Stimulated activated CD4-positive, alpha-beta T cell treated with anti-CD3 and anti-CD28 coated beads, Interleukin-12 subunit alpha, Interleukin-12 subunit beta, amount 100 ng/mL, for 24 hours (primary cell): ENCODE measurements at places on chromosomes 5 and 9.

GRCh38 chr5:156409834-156410233 is 82.9 kb downstream of the SGCD start:
- DNase-seq = no peak

DNA sequence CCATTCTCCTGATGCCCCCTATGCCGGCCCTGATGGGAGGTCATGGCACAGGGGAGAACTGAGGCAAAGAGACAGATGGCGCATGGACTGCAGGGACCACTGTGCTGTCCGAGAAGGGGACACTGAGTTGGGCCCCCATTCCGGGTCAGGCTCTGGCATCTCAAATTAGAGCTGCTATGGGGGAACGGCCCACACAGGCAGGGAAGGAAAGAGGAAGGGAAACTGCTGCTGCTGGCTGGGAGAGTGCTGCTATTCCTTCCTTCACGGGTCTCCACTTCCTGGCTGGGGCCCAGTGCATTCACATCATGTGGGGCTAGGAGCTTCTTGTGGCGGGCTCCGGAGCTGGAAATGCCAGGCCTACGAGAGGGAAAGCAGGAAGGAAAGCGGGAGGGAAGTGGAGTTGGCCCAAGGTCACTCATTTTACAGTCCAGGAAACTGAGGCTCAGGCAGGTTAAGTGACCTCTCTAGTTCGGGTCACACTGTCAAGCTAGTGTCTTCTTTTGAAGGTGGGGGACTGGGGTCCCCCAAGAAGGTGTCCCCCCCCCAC is 1.3 kb upstream of the CARD19 start:
- DNase-seq = no peak

DNA sequence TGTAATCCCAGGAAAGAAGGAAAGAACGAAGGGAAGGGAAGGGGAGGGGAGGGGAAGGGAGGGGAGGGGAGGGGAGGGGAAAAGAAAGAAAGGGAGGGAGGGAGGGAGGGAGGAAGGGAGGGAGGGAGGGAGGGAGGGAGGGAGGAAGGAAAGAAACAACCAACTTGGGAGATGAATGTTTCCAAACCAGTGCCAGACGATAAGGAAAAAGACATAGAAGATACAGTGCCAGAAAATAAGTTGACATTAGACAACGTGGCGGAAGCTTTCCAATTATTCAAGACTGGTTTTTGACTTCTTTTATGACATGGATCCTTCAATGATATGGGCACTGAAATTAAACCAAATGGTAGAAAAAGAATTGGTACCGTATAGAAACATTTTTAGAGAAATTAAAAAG is 181.2 kb upstream of the POU5F2 start:
- DNase-seq = no peak

GRCh38 chr5:156326718-156327259 is at the start of gene SGCD:
Gene SGCD (plus strand): TSS chr5:156327164.
- DNase-seq = no peak

GRCh38 chr5:159240301-159240870 is 22.7 kb upstream of the UBLCP1 start:
- DNase-seq = no peak

DNA sequence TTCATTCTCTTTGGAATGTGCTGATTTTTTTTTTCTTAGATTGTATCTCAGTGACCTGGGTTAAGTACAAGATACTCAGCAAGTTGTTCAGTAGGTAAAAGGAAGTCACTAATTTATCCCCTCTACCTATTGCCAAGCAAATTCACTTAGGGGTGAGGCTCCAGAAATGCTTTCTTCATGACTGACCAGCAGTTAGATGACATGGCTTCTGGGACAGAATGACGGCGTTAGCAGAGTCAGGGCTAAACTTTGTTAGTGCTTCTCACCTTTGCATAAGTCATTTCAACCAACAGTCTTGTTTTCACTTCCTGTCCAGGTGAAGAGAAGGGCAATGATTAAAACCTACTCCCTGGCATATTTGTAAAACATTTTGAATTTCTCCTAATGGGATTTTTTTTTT is 20.2 kb upstream of the MTAP start:
- no peak for DNase-seq

GRCh38 chr9:80871596-80871995 is 817.8 kb downstream of the TLE1 start:
- no peak for DNase-seq

DNA sequence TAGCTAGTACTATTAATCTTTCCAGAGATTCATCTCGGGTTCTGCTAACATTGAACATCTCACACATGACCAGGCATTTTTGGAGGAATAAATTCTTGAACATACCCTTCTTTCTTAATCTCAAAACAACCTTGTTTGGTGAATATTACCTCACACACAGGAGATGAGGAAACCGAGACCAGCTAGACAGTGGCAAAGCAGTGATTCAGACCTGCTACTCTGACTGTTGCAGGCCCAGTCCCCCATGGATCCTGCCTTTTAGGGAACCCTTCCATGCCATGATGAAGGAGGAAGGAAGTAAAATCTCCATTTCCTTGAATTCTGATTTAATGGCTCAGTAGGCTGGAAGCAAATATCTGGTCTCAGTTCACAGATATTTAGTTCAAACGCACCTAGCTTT is 2.6 kb downstream of the PCSK5 start:
- DNase-seq = no peak

- no peak for DNase-seq
Measured at GRCh38 chr5:31232273-31232888, 38.9 kb downstream of the CDH6 start.

DNA sequence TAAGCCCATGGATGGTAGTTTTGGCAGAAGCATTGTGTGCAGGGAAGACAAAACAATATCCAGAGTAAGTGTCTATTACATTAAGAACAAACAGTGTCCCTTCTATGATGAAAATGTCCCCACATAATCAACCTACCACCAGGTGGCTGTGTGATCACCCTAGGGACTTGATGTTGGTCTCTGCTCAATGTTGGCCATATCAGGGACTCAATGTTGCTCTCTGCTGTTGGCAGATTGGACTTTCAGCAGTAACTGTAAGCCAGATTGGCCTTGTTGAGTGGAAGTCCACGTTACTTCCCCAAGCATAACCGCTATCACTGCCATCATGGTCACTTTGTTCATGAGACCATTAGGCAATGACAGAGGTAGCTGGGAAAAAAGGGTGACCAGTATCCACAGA is 52.8 kb upstream of the PRSS3 start:
- DNase-seq = no peak
